ENCODE measurements at places on chromosomes 4 and X.

- DNase-seq: no peak
Observed at GRCh38 chr4:93831716-93832496, 3.4 kb downstream of the ATOH1 start.

GRCh38 chr4:31058656-31059055, 338.5 kb downstream of the PCDH7 start:
- DNase-seq: no peak

DNA sequence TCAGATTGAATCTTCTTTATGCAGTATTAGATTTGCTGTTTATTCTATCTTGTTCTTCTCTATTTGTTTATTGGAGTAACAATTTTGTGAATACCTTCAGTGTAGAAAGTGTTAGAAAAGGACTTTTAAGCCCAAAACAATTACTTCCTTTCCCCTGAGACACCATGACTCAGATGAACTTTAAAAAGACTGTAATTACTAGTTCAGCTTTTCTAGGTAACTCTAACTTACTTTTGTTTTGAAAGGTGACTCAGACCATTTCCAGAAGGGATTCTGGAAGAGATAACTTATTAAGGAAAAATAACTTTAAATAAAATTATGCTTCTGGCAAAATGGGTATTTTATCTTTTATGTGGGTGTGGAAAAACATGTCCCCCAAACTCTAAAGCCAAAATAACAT, 561.5 kb upstream of the PCDH10 start:
- DNase-seq: no peak

DNA sequence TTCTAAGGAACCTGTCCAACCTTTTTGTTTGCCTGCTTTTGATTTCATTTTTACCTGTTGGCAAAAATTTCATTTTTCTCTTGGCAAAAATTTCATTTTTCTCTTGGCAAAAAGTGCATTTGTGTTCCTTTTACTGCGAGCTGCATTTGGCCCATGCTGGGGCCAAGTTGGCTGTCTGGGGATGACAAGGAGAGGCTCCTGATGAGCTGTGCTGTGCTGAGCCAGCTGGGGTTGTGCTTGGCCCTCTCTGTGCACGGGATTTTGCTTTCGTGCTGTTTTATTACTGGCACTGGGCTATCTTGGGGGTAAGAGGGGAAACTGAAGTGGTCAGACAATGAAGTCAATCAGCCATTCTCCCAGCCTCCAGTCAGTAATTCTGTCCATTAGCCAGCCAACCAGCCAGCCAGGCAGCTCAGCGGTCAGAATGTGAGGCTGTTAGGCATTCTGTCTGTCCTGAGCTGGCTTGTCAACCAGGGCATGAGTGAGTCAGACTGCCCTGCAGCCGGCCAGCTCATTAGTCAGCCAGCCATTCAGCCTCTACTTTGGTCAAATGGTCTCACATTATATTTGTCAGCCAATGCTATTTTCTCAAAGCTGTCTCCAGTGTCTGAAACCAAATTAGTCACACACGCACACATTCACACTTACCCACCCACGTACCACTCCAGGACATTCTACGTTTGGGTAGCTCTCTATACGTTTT, 56.9 kb upstream of the PRPS1 start:
- DNase-seq: no peak

DNA sequence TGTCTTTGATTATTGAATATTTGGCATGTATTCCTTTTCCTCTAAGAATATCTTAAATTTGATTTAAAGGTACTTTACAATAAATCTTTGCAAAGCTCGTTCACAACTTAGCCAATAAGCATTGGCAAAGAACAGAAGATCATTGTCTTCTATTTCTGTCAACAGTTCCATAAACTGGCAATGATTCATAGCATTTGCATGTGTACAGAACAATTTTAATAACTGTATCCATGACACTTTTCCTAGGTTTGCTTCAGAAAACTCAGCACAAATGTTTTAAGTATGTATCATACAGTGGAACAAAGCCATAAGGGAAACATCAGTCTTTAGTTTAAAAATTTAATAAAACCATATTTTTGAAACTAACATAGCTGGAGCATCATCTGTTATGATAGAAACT, 462.7 kb upstream of the RPS6KA3 start:
- no peak for DNase-seq

DNA sequence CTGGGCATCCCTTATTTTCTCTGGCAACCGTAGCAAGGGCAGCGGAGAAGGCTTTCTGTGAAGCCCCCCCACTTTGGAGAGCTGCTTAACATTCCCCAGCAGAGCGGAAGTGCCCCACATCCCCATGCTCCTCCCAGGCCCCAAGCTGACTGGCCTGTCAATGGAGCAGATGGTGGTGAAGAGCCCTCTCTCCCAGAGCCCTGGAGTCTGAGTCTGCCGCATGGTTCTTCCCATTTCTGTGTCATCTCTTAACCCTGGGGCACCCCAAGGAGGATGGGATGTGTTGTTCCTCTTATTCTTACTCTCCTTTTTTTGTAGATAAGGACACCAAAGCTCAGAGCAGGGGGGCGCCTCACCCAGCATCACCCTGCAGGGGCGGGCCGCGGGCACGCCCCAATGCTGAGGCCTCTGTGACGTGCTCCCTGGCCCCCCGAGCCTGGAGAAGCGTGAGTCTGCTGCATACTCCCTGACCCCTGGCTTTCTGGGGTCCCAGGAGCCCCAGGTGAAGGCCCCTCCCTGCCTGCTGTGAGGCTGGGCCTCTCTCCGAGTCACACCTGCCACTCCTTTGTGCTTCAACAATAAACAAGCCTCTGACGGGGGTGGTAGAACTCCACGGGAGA, 35.9 kb downstream of the ADRA2C start:
- no peak for DNase-seq

- DNase-seq: no peak
Observed at GRCh38 chr4:86220121-86220520, 139.7 kb downstream of the MAPK10 start.

DNA sequence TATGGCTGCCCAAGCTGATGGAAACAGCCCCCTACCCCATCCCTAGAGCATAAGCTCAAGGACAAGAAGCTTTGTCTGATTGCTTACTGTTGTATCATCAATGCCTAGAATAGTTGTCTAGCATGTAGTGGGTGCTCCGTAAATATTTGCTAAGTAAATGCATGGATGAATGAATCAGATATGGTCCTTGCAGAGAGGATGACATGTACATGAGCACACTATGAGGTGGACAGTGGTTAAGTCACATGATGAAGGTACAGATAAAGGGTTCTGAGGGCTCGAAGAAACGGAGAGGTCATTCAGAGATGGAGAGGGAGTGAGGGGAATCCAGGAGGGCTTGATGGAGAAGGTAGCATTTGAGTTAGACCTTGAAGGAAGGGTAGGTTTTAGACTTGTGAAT, 214.2 kb downstream of the RBMX2 start:
- no peak for DNase-seq

- no peak for DNase-seq
Observed at GRCh38 chr4:158131027-158131426, 41.8 kb downstream of the GASK1B start.

- DNase-seq: peak; percentile 49
Observed at GRCh38 chrX:53481816-53482465, 47.8 kb upstream of the HSD17B10 start.

DNA sequence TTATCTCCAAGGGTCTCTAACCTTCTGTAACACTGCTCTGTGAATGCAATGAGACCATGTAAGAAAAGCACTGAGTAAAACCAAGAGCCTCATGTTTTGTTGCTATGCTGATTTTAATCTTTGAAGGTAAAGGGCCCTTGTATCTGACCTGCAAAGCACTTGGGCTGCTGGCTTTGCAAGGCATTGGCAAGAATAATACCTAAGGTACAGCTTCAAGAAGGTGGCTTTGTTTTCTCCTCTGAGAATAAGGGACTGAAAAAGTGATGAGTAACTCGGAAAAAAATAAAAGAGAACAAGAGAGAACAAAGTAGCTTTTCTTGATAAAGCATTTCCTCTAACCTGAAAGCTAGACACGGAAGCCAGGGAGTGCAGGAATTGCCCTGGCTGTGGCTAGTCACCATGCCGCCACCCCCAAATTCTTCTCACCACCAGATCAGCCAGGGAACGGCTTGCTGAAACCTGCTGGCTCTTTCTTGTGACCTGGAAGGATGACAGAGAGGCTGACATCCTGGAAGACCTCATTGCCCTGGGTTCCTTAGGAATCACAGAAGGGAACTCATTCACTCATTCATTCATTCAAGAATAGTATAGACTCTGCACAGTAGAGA, 41.8 kb upstream of the HS3ST1 start:
- peak; percentile 13 for DNase-seq

GRCh38 chr4:1055721-1056590, 44.5 kb downstream of the FGFRL1 start:
- peak; percentile 78 for DNase-seq

GRCh38 chr4:83152746-83153145, 38.2 kb upstream of the PLAC8 start:
- no peak for DNase-seq
